Fibroblast of skin of right quadriceps (primary cell): ENCODE measurements at places on chromosomes 3 and 15.

GRCh38 chr3:194296454-194297263 is 54.5 kb downstream of the CPN2 start:
- DNase-seq: peak; percentile 89

GRCh38 chr3:58167431-58168351 is 43.1 kb downstream of the DNASE1L3 start:
- DNase-seq: peak; percentile 54

- DNase-seq: peak; percentile 38
These were observed 380.0 kb upstream of the DPH6 start for GRCh38 chr15:35926007-35926380.

DNA sequence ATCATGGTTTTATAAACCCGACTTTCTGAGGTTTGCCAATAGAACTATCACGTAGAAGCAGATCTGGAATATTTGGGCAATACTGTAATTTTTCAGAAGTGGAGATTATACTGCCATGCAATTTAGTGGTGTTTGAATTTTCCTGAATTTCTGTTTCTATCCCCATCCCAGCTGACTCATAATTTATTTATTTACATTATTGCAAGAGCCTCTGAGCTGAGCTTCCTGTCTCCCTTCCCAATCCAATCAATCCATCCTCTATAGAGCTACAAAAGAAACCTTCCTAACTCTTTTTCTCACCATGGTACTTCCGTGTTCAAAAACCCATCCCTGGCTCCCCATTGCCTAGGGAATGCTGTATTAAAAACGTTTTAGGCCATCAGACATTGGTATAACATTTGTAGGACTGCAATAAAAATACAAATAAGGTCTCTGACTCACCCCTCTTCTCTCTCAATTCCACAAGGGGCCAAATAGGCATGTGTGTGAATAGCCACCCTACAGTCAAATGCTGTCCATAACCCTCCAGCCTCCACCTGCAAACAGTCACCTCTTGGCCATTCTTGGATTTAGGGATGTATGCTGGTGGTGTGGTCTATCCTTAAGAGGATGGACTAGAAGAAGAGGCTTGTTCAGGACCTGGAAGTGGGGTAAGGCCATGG is 190.7 kb downstream of the CD47 start:
- peak; percentile 31 for DNase-seq

DNA sequence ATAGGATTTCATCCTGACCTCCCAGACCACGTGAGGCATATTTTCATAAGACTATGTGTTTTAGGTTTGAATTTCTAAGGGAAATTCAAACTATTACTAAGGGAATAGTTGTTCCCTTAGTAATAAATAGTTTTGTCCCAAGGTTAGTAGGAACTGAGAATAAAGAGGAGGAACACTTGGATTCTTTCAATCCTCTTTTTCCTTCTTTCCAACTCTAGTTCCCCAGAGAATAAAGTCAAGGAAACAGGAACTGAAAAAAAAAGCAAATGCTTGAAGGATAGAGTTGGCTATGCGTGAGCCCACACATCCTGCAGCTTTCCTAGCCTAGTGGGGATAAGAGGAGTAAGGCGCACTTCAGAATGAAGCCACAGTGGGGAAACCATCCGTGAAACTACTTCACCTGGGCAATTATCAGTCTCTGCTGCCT is 312.1 kb upstream of the TGFBR2 start:
- peak; percentile 78 for DNase-seq

DNA sequence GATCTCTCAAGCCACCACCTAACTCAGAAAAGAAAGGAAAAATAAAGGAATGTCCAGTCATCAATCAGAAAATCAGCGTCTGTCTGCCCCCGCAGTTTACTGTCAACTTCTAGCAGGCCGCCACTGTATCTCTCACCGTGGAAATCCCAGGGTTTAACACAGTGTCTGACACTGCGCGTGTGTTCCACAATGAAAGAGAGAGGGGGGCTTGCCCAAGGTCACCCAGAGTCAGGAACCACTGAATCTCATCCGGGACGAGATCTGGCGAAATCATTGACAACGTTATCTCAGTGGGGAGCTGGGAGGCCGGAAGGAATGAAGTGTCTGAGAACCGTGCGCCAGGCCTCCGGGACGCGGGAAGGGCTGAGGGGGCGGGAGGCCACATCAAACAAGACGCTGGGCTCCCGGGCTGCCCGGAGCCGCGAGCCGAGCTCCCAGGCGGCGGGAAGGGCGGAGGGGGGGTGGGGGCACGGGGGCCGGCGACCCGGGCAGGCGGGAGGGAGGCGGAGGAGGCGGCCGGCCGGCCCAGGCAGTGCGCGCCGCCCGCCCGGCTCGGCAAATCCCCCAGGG is 2.2 kb upstream of the HES1 start:
- peak; percentile 67 for DNase-seq

- no peak for DNase-seq
These were observed 1.9 kb downstream of the IVD start for GRCh38 chr15:40407330-40407990.

DNA sequence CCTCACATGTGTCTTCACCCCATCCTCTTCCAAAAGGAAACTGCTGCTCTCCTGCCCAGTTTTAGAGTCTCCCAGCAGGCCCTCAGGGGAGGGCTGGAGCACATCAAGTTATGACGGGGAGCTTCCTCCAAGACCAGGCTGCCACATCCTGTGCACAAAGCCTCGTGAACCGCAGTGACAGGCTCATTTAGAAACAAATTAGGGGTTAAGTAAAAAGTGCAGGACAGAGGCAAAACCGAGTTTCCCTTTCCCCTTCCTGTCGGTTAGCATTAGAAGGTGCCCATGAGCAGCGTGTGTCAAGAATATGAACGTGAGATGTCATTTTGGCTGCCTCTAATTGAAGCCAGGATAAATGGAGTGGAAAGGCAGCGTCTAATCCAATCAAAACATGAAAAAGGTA is 199.7 kb downstream of the ARRDC4 start:
- DNase-seq: no peak

DNA sequence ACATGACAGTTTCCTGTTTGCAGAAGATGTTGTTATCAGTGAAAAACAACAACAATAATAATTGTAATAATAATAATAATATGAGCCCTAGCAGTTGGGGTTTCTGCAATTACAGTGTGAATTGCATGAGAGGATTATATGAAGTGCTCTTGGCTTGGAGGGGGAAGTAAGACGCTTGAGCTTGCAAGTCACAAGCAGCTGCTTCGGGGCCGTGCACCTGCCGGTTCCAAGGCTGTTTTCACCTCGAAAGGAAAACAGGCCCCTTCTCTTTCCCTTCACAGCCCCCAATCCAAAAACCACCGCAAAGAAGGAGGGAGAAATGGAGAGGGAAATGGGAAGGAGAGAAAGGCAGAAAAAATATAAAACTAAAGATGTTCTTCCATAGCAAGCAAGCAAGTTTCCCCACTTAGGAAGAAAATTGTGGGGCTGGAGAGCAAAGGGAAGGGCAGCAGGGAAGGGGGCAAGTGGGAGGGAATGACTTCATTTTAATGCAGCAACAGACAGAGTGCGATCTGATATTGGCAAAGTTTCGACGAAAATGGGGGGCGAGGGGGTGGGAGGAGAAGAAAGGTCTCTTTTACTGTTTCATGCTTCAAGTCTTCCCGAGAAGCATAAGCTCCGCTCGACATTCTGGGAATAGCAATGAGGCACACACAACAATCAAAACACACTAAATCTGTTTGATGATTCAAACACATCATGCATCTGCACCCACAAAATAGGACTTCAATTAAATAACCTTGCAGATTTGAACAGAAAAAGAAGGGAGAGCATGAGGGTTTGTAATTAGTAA is 284.2 kb upstream of the ATP11B start:
- DNase-seq: no peak

DNA sequence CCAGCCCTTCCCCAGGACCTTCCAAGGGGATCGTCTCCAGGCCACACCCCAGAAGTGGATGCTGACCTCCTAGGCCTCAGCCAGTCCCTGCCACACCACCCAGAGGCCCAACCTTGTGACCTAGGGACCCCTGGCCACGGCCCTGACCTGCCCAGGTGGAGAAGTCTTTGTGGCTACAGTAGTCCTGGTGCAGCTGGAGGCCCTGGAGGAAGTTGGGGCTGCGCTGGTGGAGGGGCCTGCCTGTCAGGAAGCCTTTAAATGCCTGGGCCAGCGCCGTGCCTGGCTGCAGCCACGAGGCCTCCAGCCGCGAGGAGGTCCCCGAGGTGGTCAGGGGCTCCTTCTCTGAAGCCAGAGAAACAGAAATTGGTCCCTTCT is 23.4 kb downstream of the PLA2G4D start:
- DNase-seq: no peak

DNA sequence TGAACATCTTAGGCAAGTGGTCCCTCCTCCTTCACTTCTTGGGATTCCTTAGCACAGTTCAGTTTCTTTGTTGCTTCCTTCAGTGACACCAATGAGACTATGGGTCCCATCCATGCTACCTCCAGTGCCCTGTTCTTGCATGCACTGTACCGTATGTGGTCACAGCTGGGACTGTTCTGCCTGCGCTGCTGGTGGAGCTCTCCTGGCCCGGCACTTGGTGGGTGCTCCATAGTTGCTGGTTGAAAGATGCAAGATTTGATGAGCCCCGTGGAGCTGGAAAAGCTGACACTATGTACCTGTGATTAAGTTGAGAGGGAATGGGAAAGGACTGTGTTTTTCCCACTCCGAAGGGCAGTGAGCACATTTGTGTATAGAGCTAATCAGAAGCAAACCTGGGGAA is 397.8 kb downstream of the LRTM1 start:
- no peak for DNase-seq

DNA sequence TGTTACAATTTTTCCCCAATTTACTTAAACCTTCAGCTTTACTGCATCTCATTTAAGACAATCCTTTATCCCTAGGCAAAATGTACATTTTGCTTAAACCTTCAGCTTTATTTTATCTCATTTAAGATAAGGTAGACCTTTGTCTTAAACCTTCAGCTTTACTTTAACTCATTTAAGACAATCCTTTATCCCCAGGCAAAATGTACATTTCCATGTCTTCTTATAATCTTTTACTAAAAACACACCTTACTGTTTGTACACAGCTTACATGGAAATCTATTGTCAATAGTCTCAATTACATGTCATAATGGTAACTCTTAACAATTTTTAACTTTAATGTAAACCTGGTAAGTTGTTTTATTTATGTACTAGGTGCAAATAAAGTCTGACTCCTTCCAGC is 58.7 kb upstream of the MKRN3 start:
- no peak for DNase-seq

GRCh38 chr3:142898346-142899213 is 9.7 kb upstream of the PCOLCE2 start:
- DNase-seq: no peak

GRCh38 chr3:182135056-182135455 is 423.3 kb downstream of the SOX2 start:
- DNase-seq: no peak

DNA sequence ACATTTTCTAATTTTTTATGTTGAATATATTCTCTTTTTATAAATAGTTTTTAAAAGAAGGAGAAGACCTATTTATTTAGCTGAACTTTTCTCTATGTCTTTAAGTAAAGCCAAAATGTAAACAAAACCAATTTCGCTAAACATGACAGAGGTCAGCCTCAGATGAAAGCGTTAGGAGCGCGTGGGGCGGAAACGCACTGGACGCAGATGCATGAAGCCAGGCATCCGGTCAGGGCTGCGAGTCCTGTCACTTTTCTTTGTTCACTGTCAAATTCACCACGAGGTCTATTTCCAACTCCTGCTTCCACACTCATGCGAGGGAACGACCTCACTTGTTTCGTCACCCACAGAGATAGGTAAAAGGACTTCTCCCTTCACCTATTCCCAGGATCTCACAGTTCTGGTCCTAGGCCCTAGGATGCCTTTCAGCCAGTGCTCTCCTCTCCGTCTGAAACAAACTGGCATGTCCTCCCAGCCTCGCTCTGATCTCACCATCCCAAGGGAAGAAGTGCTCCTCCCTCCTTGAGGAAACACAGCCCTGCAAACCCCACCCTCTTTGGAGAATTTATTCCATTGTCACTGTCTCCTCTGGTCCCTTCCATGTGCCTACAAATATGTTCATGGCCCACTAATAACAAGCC is 57.9 kb downstream of the ITGB5 start:
- DNase-seq: no peak

DNA sequence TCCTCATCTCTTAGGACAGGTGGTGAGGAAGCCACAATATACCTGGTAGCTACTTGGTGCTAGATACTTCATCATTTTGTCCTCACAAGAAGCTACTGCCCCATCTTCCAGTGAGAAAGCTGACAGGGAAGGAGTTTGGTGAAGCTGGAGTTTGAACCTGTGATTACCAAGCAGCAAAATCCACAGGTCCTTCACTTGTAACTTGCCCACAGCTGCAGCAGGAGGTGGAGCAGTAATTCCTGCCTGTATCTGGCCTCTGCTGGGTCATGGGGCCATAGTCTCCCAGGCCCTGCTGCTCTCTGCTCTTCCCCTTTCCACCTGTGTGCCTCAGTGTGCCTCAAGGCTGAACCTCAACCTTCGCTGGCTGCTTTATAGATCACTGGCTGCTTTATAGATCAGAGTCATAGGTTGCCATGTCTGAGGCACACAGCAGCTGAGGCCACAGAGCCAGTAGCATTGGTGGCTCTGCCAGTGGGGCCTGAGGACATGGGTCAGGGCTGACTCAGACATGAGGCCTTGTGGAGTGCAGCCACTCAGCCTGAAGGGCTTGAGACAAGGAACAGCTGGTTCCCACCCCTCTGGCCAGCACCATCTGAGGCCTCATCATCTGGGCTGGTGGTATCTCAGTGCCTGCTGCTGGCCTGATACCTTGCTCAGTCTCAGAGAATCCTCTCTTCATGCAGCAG is 11.1 kb upstream of the CHRNB4 start:
- DNase-seq: no peak

GRCh38 chr3:184241447-184242296 is 7.1 kb downstream of the ALG3 start:
- DNase-seq: no peak

DNA sequence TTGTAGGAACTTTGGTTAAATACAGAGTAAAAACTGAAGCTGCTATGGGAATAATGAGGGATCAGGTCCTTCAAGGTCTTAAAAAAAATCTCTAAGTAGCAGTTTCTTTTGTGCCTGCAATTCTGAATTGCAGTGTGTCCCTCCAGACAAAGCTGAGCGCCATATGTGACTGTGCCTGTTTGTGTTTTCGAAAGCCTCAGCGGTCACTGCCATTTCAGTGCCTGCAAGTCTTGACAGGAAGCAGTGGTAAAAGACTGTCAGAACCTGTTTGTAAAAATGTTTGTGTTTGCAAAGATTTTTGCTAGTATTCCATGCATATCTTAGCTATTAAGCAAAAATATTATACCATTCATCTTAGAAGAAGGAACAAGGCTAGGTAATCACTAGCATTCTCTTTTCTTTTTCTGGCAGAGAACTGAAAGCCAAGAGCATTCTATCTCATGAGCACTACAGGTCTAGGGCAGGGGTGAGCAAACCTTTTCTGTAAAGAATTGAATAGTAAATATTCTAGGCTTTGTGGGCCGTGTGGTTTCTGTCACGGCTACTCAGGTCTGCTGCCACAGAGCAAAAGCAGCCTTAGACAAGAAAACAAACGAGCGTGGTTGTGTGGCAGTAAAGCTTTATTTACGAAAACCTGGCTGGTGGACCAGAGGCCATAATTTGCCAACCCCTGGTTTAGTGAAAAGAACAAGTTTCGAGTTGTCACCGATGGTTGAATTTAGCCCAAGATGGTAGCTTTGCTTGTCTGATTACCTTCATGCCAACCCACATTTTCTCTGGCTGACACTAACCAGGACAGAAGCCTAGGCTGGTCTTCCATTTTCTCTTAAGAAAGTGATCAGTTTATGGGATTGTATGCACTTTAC is 134.4 kb downstream of the CACNA1D start:
- DNase-seq: no peak
